ENCODE measurements at places on chromosomes 12 and 14.

DNA sequence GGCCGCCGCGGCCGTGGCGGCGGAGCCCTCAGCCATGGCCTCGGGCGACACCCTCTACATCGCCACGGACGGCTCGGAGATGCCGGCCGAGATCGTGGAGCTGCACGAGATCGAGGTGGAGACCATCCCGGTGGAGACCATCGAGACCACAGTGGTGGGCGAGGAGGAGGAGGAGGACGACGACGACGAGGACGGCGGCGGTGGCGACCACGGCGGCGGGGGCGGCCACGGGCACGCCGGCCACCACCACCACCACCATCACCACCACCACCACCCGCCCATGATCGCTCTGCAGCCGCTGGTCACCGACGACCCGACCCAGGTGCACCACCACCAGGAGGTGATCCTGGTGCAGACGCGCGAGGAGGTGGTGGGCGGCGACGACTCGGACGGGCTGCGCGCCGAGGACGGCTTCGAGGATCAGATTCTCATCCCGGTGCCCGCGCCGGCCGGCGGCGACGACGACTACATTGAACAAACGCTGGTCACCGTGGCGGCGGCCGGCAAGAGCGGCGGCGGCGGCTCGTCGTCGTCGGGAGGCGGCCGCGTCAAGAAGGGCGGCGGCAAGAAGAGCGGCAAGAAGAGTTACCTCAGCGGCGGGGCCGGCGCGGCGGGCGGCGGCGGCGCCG, 381 bp downstream of the YY1 start:
- DNase-seq = no peak

- DNase-seq = no peak
Observed at GRCh38 chr14:68784978-68785533, 7.8 kb downstream of the ZFP36L1 start.

DNA sequence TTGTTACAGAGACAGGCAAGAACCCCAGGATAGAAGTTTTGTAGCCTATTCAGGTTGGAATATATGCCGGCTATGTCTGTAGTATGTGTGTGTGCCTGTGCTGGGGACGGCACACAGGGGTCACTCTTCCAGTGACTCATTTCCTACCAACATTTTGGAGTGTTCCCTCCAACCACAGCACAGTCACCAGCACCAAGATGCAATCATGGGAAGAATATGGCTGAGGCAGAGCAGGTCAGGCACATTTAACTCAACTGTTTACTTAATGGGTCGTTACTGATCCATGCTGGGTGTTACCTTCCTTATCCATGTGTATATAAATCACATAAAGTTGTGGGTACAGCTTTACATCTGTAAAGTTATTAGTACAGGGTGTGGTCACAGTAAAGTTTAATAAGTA, 178.3 kb downstream of the PRKD1 start:
- no peak for DNase-seq

- no peak for DNase-seq
Observed at GRCh38 chr14:90455100-90455571, 58.3 kb downstream of the CALM1 start.

GRCh38 chr12:88562846-88563582, 17.3 kb downstream of the KITLG start:
- DNase-seq = no peak

- DNase-seq = no peak
Observed at GRCh38 chr14:73235531-73236155, 1.7 kb upstream of the PAPLN start.

GRCh38 chr12:100753837-100754236, 40.7 kb upstream of the ANO4 start:
- DNase-seq = no peak

All from hematopoietic multipotent progenitor cell (in vitro differentiated cells).